Activated gamma-delta T cell treated with anti-CD3 and anti-CD28 coated beads, Interleukin-2, amount 50 U/mL, for 16 hours (primary cell): ENCODE measurements at places on chromosomes 16 and 17.

DNA sequence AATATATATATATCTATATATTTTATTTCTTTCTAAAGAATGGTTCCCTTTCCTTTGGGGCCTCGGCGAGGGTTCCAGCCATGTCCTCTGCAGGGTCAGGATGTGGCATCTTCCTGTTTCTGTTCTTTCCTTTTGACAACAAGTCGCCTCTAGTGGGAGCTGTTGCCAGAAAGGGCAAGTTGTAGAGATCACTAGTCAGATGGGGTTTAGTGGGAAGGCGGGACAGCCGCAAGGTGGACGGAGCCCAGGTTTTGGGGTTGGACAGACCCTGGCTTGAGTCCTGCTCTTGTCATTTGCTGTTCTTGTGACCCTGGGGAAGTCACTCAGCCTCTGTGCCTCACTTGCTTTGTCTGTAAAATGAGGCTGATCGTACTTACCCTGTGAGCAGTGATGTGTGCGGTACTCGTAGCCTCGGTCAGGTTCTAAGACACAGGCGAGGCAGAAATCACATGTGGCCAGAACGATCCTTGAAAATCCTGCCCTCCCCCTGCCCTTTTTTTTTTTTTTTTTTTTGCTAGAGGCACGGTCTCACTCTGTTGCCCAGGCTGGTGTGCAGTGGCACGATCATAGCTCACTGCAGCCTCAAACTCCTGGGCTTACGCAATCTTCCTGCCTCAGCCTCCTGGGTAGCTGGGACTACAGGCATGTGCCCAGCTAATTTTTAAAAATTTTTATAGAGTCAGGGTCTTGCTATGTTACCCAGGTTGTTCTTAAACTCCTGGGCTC is 80.1 kb downstream of the ABCC6 start:
- no peak for DNase-seq

DNA sequence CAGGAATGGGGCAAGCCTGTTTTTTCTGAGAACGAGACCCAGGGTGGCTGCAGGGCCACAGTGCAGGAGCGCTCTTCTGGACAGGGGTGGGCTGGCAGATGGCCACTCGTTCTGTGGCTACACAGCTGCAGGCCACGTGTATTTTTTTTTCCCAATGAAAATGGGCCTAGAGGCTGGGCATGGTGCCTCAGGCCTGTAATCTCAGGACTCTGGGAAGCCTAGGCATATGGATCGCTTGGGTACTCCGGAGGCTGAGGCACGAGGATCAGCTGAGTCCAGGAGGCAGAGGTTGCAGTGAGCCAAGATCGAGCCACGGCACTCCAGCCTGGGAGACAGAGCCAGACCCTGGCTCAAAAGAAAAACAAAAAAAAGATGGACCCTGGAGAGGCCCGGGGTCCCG is 6.8 kb downstream of the UNKL start:
- DNase-seq, result no peak

DNA sequence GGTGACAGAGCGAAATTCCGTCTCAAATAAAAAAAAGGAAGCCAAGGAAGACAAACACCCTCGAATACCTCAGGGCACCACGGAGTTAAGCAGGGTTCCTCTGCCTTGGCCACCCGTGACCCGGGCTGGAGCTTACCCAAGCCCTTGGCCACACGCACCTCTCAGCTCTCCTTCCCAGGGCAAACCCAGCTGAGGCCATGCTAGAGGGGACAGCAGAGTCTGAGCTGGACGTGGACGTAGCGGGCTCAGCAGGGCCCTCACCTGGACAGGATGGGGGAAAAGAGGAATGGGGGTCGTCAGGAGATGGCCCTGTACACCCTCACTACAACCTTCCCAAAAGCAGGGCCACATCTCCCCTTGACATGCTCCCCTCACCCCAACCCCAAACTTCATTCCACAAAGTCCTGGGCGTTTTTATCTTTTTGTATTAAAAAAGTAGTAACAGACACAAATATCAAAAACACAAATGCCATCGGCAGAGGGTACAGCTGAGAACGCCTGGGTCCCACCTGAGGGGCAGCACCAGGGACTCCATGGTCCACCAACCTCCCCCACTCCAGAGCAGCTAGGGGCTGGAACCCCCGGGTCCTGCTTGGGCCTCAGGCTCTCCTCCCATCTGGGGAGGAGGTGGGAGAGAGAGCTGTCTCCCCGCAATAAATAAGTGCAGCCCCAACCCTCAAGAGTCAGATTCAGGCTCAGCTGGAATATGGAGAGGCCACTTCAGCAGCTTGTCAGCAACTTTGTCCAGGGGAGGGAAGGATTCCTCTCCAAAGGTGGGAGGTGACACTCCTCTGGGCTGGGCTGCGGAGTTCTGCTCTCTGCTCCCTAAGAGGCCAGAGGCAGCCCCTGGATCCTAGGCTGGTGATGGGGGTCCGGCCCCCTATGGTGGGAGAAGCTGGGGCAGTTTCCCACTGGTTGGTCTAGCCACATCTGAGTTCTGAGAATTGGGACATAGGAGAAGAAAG is 11.9 kb downstream of the PER1 start:
- DNase-seq, result no peak

GRCh38 chr17:78929908-78930775 is 5.0 kb upstream of the TIMP2 start:
- no peak for DNase-seq

DNA sequence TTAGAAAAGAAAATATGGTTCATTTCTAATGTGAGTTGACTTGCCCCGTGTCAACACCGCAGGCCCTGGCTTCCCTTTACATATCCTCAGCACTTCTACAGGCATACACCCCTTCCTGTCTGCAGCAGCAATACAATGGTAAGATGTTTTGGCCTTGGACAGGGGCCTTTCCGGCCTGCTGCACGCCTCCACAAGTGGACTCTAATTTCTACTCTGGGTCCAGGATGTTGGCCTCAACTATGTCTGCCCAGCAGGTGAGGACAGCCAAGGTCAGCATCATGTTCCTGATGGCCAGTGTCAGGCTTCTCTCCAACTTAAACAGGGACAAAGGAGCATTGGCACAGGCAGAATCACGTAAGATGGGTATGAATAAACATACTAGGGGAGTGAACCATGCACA is 11.0 kb downstream of the C17orf67 start:
- DNase-seq, result no peak

DNA sequence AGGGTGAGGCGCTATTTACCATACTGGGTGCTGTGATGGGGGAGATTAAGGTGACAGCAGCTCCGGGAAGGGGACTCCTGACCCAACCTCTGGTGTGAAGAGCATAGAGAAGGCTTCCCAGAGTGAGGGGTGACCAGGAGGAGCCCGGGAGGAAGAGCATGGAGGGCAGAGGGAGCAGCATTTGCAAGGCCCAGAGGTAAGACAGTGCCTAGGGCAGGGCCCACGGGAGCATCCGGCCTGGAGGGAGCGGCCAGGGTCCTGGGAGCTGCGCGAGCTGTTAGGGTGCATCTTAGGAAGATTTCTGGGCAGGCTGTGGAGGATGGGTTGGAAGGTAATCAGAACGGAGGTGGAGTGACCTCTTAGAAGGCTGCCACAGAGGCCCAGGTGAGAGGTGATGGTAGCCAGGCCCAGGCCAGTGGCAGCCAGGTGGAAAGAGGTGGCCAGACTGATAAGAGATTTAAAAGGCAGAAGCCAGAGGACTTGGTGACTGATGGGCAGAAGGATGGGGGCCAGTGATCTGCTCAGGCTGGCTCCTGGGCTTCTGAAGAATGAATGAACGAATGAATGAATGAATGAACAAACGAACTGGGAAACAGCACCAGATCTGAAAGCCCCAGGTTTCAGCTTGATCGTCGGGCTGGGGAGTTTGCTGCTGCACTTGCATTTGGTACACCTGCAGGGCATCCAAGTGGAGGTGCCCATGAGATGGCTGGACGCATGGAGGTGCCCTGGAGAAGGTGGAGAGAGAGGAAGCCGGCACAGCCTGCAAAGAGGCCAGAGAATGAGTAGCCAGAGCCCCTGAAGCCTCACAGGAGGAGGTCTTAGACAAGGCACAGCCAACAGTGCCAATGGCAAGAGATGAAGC is 13.0 kb upstream of the TMEM92 start:
- DNase-seq, result no peak

GRCh38 chr17:69908626-69909368 is 166.2 kb upstream of the KCNJ16 start:
- DNase-seq, result no peak

DNA sequence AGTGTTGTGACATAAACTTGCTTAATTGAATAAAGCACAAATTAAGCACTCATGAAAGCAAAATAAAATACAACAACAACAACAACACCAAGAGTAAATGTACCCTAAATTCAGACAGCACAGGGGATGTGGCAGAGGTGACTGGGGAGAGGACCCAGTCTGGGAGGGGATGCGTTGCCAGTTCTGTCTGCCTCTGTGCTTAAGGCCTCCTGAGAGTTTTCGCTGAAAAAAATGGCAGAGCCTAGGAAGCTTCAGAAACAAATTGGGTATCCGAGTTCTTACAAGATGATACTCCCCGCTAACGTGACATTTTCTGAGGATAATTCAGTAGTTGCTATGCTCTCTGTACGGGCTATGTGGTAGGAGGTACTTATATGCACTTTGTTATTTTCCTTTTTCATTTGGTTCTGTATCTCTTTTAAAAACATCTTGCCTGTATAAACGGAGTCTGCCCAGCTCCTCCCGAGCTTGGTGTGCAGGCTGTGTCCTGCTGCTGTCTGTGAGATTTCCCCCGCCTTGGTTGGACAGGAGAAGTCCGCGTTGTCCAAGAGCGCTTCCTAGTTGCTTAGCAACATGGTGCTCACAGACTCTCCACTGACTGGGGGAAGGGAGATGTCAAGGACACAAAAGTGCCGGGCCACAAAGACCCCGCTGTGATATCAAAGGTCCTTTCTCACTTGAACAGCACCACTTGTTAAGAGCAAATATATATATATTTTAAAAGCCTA is 134.2 kb upstream of the CPHXL start:
- DNase-seq, result no peak

DNA sequence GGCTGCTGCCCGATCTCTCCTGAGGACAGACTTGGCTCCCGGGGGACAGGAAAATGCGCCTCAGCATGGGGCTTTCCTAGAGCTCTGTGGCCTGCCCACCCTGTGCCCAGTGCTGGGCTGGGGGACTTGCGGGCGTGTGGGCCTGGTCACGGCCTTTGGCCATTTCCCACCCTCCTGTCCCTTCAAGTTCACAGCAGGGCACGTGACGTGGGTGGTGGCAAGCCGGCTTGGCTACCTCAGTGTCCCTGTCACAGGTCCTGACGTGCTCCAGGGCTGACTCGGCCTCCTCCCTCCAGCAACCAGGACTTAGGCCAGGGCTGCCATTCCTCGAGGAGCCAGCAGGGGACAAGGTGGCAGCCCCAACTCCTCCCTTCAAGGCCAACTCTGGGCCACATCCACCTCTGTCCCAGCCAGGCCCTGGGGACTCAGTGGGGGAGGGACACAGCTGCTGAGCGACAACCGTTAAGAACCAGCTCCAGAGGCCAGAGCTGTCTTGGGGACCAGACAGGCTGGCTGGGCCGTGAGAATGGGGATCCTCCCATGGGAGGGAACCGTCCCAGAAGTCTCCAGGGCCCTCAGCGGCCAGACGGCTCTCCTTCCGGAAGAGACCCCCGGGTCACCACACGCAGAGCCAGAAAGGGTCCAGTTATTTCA is 981 bp upstream of the UNC13D start:
- DNase-seq, result peak; percentile 39

DNA sequence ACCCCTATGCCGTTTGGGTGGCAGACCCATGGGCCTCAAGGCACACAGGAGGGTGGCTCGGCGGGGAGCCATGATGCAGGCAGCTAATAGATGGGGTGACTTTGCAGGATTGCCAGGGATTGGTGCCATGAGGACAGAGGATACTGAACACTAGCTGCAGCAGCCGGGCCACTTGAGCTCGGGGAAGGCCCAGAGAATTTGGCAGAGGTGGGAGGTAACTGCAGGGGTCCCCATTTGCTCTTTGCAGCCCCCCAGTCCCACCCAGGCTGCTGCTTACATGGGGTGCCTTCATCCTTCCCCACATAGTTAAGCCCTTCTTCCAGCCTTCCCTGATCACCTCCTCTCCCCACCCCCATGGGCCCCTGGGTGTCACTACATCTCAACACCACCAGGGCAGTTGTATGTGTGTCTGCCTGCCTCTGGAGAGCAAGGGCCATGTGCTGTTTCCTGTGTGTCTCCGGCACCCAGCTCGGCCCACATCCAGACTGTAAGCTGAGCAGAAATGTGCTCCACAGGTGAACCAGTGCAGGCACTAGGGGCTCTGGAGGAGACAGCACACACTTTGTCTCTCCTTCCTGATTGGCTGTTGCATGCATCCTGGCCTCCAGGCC is 52.0 kb downstream of the SREBF1 start:
- DNase-seq, result no peak

GRCh38 chr16:87246269-87247065 is 70.7 kb downstream of the C16orf95 start:
- DNase-seq, result no peak

DNA sequence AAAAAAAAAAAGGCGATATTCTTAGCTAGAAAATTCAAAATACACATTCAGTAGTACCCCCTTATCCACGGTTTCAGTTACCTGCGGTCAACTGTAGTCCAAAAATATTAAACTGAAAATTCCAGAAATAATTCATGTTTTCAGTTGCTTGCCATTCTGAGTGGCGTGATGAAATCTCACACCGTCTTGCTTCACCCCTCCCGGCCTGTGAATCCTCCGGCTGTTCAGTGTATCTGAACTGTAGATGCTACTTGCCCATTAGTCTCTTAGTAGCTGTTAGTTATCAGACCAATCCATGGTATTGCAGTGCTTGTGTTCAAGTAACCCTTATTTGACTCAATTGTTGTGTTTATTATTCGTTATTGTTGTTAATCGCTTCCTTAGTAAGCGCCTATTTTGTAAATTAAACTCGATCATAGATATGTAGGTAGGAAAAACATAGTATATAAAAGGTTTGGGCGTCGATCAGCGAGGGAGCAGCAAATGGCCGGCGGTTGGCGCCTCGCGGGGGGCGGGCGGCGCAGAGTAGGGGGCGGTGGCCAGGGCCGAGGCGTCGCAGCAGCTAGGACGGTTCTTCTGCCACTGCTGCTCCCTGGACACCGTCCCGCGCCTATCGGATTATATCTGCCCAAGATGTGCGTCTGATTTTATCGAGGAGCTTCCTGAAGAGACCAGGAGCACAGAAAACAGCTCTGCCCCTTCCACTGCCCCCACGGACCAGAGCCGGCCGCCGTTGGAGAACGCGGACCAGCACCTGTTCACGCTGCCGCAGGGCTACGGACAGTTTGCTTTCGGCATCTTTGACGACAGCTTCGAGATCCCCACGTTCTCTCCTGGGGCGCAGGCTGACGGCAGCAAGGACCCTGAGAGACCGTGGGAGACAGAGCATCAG is 39.8 kb upstream of the AKAP1 start:
- DNase-seq, result no peak

- no peak for DNase-seq
These were observed 6.3 kb downstream of the FLOT2 start for GRCh38 chr17:28891201-28891600.

- DNase-seq, result no peak
These were observed 11.0 kb downstream of the EMC6 start for GRCh38 chr17:3679531-3680126.

GRCh38 chr17:41919165-41919817 is 540 bp upstream of the ACLY start:
- no peak for DNase-seq
